ENCODE measurements at places on chromosomes 3 and 15.

- no peak for DNase-seq
These were observed 83.8 kb downstream of the ADAM10 start for GRCh38 chr15:58665672-58666071.

DNA sequence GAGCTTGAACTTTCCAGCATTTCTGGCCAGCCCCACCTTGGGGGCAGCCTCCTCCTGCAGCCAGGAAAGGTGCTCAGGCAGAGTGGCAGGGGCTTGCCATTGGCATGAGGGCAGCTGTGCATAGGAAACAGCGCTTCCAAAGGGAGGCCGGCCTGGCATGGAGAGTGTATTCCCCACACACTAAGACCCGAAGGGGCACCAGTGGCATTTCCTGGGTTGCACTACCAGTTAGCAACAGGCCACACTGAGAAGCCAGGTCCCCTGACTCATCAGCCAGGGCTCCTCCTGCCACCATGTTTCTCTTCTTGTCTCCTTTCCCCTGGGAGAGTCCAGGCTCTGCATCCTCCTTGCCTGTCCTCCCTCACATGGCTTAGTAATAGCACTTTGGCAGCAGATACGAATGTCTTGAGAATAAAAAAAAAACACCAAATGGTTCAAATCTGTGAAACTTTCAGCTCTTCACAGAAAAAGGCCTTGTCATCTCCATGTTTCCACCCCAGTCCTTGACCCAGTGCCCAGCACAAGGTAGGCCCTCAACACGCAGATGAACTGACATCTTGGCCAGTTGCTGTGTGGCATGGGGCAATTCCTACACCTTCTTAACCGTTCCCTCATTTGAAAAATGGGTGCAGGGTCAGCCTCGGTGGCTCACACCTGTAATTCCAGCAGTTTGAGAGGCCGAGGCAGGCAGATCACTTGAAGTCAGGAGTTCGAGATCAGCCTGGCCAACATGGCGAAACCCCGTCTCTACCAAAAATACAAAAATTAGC lies 180.4 kb downstream of the SMAD6 start:
- no peak for DNase-seq

- DNase-seq = no peak
These were observed 8.5 kb downstream of the CRBN start for GRCh38 chr3:3170998-3171397.

DNA sequence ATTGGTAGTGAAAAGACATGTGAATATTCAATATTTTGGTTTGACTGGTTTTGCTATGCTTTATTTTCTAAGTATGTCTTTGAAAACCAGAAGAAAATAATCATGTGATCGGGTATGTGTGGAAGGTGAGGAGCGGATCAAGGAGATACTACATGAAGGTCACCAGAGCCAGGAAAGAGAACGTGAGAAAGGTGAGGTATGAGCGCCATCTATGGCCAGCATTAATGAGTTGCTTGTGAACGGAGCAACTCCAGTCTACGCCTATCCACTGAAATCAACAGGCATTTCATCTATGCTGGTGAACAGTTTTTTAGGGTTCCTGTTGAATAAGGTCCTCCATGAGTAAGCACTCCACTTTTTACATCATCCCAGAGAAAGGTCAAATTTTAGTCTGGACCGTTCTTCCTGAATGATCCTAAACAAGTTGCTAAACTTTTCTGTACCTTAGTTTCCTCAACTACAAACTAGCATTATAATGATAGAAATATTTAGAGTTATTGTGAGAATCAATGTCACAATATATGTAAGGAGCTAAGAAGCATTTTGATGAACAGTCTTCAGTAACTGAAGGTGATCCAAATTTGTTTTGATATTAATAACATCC lies 1435.2 kb upstream of the CADM2 start:
- no peak for DNase-seq

DNA sequence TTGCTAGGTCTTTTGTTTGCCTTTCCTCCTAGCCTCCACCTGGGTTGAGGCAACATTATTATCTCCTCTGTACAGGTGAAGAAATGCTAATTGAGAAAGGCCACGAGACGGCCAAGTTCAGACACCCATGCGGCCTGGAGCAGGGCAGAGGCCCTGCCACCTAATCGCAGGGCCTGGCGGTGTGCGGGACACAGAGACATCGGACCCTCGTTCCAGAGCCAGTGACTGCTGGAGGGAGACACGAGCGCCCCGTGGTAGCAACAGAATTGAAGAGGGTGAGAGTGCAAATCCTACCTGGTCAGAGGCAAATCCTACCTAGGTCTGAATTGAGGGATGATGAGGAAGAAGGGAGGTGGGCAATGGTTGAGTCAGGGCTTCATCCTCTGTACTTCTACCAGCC lies 113.8 kb upstream of the MEF2A start:
- DNase-seq = no peak

- no peak for DNase-seq
These were observed 7.2 kb upstream of the DYNC1LI1 start for GRCh38 chr3:32577581-32578556.

DNA sequence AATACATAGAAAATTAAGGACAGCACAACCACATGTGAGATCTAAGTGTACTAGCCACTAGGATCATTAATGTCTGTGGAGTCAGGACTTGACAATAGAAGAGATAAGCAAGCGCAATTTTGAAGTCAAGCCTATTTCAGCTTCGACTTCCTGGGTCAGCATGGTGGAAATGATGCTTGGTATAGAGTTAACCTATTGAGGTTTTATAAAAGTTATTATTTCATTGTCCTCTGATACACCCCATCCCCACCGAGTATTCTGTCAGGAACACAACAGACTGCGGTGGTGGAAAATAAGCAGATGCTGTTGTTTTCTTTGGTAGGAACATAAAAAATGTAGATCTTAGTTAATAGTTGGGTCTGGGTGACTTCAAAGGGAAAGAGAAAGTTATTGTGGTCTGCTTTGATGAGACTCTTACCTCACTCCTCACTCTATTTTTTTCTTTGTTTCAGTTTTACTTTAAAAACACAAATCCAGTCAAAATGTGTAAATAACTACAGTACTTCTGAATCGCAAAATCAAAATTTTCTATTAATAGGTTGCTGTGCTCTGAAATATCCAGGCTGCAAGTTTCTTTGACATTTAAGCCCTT lies 82.1 kb downstream of the IL5RA start:
- DNase-seq = no peak

- DNase-seq = no peak
These were observed 319.9 kb upstream of the GBE1 start for GRCh38 chr3:82081351-82081750.

GRCh38 chr3:106957029-106957428 lies 420.2 kb upstream of the CCDC54 start:
- no peak for DNase-seq

Measured in activated T-helper 1 cell treated with anti-CD3 and anti-CD28 coated beads, Interleukin-2, amount 50 U/mL, for 16 hours (primary cell).